ENCODE measurements at places on chromosomes 5 and 9. TPM values are rescaled to one million over a fixed set of nuclear protein-coding genes. Genes with fewer than 3 reads are reported as not detected.

DNA sequence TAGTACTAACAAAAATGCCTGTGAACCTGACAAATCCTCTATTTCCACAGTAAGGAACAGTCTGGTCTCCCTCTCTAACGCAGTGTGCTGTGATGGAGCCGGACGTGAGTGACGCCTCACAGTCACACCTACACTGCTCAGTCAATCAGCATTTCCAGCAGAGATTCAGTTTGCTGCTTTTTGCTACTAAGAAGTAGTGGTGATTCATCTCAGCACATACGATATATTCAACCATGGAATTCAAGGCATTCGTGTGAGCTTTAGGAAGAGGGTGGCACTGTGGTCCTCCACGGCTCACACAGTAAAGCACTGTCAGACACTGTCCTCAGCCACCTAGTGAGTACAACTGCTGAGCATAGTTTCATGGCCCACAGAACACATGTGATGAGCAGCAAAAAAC lies 70.9 kb downstream of the SETX start:
- DNase-seq: no peak

DNA sequence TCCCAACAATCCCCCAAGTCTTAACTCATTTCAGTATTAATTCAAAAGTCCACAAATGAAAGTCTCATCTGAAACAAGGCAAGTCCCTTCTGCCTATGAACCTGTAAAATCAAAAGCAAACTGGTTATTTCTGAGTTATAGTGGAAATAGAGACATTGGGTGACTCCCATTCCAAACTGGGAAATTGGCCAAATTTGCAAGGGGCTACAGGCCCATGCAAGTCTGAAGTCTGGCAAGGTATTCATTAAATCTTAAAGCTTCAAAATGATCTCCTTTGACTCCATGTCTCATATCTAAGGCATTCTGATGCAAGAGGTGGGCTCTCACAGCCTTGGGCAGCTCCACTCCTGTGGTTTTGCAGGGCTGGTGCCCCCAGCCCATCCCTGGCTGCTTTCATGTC lies 167.9 kb downstream of the HTR1A start:
- no peak for DNase-seq

DNA sequence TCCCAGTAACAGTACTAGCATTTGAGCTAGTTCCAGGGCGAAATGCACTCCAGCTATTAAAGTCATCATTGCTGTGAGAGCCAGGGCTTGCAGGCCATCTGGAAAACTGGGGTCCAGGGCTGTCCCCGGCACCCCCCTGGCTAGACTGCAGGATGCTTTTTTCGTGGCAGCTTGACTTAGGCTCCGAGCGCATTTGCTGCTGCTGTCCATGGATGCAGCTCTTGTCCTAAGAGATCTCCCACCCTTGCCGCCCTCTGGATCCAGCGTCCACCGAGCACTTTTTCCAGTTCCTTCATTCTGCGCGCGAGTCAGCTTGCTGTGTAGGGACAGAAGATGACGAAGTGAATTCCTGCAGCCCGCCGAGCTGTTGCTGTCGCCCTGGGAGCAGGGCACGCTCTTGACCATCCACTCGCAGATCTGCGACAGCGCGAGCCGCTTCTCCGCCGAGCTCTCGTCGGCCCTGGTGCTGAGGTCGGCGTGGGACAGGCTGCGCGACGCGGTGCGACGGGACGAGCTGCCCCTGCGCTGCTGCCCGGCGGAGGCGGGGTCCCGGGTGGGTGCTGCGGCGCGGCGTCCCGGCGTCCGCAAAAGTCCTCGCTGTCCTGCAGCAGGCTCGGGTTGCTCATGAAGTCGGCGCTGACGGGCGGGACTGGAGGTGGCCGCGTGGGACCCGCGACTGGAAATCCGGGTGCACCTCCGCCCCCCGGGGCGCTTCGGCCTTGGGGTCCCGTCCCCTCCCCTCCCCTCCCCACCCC lies 30.7 kb downstream of the OR2V1 start:
- no peak for DNase-seq

IL4 gene
- not detected for total RNA-seq

- peak; percentile 96 for DNase-seq
Observed at GRCh38 chr9:134641173-134641989, at the start of gene COL5A1. COL5A1 (plus strand) TSS chr9:134641803; CDS start chr9:134642188, 385 bp downstream.

CDO1 gene
- 4.2 TPM for total RNA-seq

DNA sequence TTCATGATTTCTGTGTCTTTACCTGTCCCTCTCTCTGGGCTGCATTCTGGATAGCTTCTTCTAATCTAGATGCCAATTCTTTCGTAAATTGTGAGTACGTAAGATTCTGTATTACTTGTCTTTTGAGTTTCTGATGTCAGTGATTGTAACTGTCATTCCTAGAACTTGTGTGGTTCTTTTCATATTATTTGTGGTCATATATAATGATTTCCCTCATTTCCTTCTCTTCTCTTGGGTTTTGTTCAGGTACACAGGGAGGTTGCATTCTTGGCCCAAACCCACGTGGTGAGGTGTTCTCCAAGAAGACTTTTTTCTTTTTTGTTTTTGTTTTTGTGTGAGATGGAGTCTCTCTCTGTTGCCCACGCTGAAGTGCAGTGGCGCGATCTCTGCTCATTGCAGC lies 13.8 kb downstream of the UGCG start:
- DNase-seq: no peak

GRCh38 chr5:17225520-17225919 lies 8.1 kb downstream of the BASP1 start:
- no peak for DNase-seq

SPATA6L gene
- 9.7 TPM for total RNA-seq

FBLL1 gene
- total RNA-seq: 3.1 TPM

GRCh38 chr5:167671176-167671575 lies 620.3 kb upstream of the WWC1 start:
- no peak for DNase-seq

DNA sequence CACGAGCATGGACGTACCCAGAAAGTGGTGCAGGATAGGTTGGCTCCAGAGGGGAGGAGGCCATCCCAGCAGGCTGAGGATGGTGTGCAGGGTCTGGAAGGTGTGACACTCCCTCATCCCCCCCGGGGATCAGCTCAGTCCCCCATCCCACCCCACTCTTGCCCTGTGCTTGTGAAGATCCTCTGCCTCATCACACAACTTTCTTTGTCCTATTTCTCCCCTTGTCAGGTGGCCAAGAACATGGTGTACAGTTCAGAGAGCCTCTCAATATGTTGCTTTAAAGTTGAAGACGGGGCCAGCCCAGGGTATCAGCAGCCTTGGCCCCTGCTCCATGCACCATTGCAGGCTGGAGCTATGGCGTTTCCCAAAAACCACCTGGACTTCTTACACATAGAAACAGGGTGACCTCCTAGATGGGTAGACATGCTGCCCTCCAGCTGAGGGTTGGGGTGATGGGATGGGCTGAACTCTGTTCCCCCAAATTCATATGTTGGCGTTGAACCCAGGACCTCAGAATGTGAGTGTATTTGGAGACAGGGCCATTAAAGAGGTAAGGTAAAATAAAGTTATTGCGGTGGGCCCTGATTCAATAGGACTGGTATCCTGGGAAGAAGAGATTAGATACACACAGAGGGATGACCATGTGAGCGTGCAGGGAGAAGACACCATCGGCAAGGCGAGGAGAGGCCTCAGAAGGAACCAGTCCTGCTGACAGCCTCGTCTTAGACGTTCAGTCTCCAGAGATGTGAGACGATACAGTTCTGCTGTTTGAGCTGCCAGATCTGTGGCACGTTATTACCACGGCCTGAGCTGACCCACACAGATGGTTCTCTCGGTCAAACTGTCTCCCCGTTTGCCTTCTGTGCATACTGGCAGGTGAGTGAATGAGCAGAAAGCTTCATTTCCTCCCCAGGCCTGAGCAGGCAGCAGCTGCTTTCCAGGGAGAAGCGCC lies 272.5 kb downstream of the GADD45G start:
- no peak for DNase-seq

SYK gene
- total RNA-seq: 91.6 TPM

GRCh38 chr5:42015681-42016080 lies 90.6 kb downstream of the FBXO4 start:
- DNase-seq: no peak

DNA sequence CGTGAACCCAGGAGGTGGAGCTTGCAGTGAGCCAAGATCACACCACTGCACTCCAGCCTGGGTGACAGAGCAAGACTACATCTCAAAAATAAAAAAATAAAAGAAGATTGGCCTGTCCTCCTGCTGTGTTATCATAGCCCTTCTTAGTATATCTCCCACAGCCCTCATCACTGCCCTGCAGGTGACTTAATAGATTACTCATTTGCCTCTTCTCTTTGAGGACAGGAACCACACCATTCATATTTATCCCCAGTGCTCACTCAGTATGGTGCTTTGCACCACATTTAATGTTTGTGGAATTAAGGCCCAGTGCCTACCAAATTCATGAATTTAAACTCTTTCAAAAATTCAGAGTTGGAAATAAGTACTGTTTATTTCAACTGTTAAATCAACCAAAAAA lies 10.3 kb downstream of the IDNK start:
- DNase-seq: no peak

GRCh38 chr5:21452449-21452848 lies 1400.7 kb downstream of the CDH12 start:
- DNase-seq: no peak

- no peak for DNase-seq
Observed at GRCh38 chr9:122526602-122527001, 491 bp downstream of the OR1N1 start.
